NCI-H1930 (cell line): ENCODE measurements at places on chromosomes 2 and 18.

GRCh38 chr2:20213651-20214565, 11.0 kb downstream of the SDC1 start:
- no peak for DNase-seq

- no peak for DNase-seq
Measured at GRCh38 chr2:161913865-161914264, 160.2 kb downstream of the DPP4 start.

DNA sequence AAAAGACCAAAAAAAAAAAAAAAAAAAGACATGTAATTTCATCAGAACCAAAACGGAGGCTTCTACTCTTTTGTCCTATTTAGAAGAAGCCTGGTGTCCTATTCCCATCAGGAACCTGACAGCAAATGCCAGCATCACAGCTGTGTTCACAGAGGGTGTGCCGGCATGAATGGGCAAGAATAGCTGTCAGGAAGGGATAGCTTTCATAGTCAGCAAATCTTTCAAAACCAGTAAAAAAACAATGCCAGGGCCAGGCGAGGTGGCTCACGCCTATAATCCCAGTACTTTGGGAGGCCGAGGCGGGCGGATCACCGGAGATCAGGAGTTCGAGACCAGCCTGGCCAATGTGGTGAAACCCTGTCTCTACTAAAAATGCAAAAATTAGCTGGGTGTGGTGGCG, 231.8 kb upstream of the PXDN start:
- no peak for DNase-seq

- DNase-seq, result no peak
Measured at GRCh38 chr2:14616342-14616741, 16.2 kb upstream of the LRATD1 start.

DNA sequence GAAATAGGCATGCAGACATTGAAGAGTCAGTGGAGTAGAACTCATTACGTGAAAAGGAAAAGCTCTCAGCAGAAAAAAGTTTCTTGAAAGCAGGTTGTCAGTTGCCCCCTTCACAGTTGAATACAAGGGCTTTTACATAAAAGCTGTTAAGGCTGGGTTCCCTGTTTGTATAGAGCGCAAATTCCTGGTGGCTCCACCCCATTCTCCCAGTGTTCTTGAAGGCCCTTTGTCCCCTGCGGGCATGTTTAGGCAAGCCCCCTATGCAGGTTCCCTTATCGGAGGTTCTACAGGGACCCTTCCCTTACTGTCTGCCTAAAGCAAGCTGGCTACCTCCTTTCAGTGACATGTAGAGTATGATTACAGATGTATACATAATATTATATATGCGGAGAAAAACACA, 497.2 kb upstream of the SYT4 start:
- no peak for DNase-seq

DNA sequence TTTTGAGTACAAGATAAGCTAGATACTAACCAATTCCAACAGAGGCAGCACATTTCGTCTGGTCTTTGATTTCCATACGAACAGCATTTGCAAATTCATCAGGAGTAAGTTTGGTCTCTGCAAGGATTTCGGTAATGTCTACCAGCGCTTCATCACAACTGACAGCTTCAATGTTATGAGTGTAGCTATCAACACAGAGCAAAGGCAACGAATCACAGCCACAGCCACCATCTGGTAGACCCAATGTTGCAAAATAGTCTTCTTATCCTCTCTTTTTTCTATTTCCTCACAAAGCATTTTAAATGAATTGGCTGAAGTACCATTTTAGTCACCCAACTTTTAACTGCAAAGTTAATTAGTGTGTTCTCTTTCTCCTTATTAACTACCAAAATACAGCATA, 68.3 kb downstream of the REV1 start:
- no peak for DNase-seq

GRCh38 chr18:48780201-48780912, 170.4 kb downstream of the SMAD7 start:
- DNase-seq, result no peak

DNA sequence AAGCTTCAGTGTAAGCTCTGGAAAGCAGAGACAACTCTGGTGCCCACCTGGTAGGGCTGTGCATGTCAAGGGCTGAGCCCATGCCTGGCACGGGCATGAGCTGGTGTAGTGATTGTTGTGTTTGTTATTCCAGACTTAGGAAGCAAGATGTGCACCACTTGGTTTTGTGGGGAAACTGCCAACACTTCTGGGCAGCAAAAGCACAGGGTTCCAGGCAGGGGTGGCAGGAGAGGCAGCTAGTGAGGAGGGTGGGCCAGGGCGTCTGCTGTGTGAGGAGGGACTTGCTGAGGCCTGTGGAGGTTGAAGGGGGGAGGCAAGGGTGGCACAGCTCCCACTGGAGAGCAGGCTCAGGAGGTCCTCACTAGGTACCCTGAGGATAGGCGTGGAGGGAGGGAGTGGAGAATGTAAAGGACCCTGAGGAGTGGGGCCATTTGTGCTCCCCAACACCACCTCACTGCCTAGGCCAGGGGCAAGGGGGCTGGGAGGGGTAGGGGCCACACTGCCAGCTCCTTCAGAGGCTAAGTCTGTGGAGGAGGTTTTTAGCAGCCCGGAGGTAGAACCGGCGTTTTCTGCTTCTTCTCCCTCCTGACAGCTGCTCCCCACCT, 104.0 kb upstream of the POU3F3 start:
- no peak for DNase-seq

DNA sequence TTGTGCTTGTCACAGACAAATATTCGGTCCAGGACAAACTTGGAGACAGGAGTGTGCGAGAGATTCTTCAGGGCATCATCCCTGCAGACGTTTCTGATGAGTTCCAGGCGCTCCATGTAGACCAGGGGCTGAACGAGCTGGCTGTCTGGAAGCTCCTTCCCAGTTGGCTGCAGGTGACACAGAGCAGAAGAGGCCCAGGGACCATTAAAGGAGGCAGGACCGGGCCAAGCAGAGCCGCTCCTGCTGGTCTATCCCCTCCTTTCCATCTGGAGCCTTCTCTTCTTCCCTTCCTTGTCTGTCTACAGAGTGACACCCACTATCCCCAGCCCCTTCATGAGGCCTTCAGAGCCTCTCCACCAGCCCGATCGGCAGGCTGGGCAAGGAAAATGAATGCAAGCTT, 19.5 kb downstream of the CHST10 start:
- DNase-seq, result no peak

- no peak for DNase-seq
Measured at GRCh38 chr2:152762202-152762601, 43.8 kb downstream of the ARL6IP6 start.

- DNase-seq, result no peak
Measured at GRCh38 chr18:1599196-1599595, 694.5 kb downstream of the ADCYAP1 start.

DNA sequence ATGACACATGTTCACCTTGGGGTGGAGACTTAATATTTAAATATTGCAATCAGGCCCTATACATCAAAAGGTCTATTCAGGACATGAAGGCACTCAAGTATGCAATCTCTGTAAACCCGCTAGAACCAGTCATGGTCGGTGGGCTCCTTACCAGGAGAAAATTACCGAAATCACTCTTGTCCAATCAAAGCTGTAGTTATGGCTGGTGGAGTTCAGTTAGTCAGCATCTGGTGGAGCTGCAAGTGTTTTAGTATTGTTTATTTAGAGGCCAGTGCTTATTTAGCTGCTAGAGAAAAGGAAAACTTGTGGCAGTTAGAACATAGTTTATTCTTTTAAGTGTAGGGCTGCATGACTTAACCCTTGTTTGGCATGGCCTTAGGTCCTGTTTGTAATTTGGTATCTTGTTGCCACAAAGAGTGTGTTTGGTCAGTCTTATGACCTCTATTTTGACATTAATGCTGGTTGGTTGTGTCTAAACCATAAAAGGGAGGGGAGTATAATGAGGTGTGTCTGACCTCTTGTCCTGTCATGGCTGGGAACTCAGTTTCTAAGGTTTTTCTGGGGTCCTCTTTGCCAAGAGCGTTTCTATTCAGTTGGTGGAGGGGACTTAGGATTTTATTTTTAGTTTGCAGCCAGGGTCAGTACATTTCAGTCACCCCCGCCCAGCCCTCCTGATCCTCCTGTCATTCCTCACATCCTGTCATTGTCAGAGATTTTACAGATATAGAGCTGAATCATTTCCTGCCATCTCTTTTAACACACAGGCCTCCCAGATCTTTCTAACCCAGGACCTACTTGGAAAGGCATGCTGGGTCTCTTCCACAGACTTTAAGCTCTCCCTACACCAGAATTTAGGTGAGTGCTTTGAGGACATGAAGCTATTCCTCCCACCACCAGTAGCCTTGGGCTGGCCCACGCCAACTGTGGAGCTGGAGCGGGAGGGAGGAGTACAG, 108.1 kb downstream of the XRCC5 start:
- DNase-seq, result no peak

DNA sequence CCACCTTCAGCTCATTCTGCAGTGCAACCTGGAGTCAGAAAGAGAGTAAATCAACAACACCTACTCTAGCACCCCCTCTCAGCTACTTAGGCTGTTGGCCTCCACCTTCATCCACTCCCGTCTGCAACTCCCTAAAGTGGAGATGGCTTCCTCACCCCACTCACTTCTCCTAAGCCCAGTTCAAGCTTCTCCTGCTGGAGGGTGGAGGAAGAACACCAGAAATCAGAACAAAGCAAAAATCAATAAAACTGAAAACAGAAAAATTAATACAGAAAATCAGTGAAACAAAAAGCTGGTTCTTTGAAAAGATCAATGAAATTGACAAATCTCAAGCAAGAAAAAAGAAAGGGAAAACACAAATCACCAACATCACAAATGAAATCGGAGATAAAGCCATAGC, 191.7 kb downstream of the ANAPC1 start:
- no peak for DNase-seq

DNA sequence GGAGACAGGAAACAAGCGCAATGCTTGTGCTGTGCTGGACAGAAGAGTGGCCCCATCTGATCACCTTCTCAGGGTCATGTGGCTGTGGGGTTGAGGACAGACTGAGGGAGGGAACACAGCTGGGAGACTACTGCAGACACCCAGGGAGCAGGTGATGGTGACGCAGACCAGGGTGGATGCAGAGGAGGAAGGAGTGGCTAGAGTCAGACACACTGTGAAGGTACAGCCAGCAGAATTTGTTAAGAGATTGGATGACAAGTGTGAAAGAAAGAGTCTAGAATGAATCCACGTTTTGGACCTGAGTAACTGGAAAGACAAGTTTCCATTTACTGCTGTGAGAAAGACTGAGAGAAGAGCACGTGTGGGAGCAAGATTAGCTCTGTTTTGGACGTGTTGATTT, 15.9 kb upstream of the POMC start:
- no peak for DNase-seq

- DNase-seq, result no peak
Measured at GRCh38 chr2:28661589-28662001, 90.0 kb upstream of the PPP1CB start.
